ENCODE measurements at places on chromosomes 1 and 21. TPM values are rescaled to one million over a fixed set of nuclear protein-coding genes. Genes with fewer than 3 reads are reported as not detected.

Gene OR2G3
- total RNA-seq = not detected

GRCh38 chr1:119565131-119565772 lies 58.2 kb downstream of the HSD3B1 start:
- DNase-seq = no peak

DNA sequence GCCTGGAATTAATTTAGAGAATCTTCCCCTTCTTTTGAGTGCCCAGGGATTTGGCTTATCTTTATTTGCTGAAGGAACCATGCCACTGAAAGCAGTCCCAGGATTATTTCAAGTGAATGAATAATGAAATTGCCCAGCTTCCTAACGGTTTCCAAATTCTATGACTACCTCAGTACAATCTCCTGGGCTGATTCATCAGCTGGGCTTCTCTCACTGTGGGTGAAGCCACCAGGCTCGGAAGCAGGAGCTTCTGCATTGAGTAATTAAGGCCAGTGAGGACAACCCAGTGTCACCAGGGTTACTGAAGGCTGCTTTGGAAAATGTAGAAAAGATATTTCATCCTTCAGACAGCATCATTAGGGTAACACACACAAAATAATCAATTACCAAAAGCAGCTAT lies 169.8 kb downstream of the DAB1 start:
- peak; percentile 62 for DNase-seq

- DNase-seq = no peak
Observed at GRCh38 chr1:180674603-180675530, 43.0 kb downstream of the XPR1 start.

GRCh38 chr1:204854286-204854685 lies 16.4 kb upstream of the NFASC start:
- no peak for DNase-seq

Gene TNNT2
- total RNA-seq = not detected

DNA sequence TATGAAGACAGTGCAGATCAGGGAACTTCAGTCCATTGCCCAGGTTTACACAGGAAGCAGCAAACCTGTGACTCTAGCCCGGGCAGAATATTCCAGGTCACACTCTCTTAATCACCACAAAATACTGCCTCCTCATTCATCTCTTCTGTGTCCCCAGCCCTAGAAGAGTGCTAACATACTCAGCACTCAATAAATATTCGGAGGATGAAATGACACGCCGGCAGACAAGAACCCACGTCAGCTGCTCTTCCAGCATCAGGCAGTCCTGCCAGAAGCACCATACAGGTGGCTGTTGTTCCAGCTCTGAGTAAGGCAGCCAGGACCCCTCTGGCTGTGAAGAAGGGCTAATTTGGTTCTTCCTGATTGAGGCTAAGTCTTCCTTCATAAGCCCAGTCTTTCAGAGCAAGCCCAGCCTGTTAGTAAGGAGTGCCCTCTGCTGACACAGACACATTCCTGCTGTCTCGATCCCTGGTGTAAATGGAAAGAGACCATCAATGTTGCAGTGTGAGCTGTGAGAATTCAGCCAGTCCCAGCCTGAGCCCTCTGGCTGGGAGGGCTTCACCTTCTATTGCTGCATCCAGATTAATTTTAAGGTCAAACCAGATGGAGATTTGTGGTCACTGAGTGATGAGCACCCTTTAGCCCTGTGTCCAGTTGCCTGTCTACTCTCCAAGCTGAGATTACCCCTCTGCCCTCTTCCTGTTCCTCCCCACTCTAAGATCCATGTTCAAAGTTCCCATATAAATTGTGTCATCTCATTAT lies 45.0 kb upstream of the KIRREL1 start:
- no peak for DNase-seq

GRCh38 chr1:228737601-228738041 lies 2.3 kb downstream of the RHOU start:
- DNase-seq = no peak

DNA sequence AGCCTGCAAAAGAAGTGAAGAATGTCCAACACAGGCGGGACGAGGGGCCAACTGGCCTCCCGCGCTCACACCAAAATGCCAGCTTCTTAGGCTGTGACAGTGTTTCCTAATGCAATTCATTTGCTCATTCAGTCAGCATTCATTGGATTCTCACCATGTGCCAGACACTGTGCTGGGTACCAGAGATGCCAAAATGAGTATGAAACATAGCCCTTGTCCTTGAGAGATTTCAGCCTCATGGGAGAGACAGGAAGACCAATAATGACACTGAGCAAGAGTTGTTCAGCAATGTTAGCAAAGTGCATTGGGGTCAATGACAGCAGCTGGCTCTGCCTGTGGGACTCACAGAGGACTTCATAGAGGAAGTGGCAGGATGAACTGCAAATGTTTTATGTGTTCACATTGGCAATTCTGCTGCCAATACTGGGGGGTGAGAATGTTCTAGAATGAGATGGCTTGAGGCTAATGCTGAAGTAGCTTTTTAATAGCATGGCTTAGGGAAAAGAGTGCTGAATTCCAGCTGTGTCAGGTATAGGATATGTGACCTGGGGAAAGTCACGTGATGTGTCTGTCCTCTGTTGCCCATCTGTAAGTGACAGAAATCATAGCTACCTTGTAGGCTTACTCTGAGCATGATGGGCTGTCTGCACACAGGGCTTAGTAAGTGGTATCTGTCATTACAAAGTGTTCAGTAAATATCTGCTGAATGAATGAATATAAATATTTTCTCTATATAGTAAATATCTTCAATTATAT lies 58.3 kb upstream of the KIF26B start:
- no peak for DNase-seq

Gene TDRD5
- total RNA-seq = not detected

DNA sequence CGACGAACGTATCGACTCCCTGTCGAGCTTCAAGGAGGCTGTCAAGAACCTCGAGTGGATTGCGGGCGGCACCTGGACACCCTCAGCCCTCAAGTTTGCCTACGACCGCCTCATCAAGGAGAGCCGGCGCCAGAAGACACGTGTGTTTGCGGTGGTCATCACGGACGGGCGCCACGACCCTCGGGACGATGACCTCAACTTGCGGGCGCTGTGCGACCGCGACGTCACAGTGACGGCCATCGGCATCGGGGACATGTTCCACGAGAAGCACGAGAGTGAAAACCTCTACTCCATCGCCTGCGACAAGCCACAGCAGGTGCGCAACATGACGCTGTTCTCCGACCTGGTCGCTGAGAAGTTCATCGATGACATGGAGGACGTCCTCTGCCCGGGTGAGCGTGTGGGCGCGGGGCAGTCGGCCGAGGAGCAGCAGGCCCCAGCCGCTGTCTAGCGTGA lies 28.0 kb downstream of the COL6A2 start:
- DNase-seq = no peak

GRCh38 chr1:241592273-241592958 lies 47.8 kb downstream of the CHML start:
- DNase-seq = no peak

DNA sequence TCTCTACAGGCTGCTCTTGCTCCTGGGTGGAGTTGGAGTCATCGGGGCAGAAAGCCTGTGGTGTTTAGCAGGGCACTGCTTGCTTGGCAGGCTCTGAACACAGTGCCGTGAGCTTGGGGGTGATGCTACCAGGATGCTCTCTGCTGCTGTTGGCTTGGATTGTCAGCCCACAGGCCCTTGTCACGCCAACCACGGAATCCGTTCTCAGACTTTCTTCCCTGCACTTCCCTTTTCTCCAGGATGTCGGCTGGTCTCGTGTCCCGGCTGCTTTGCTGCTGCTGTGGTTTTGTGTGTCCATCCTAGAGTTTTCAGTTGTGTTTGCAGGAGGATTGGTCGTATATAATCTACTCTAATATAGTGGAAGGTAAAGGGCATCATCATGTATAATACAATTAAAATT lies 44.4 kb upstream of the TTC34 start:
- no peak for DNase-seq

Data from MG63 (cell line).